ENCODE measurements at places on chromosomes 6 and 20.
A peak's percentile ranks its signal among the peaks of the same experiment; 100 is the strongest.

DNA sequence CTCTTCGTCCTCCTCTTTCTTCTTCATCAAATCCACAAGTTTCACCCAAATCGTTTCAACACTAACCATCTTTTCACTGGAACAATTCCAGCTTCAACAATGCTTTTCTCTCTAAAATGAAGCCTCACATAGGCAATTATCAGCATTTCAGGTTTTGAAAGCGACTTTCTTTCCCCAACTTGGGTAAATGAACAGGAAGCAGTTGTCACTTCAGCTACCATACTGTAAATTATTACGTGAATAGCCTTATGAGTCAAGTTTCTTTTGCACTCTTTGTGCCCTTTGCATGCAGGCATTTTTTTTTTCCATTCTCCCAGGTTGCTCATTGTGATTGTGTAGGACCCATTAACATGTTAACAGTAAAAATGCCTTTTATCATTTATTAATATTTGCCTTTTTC is 121.7 kb upstream of the BTBD3 start:
- no peak for DNase-seq

GRCh38 chr6:119142637-119143036 is 64.2 kb upstream of the FAM184A start:
- no peak for DNase-seq

- DNase-seq = no peak
Observed at GRCh38 chr6:69379518-69379917, 417.3 kb downstream of the LMBRD1 start.

GRCh38 chr20:3221398-3222226 is 12.3 kb downstream of the ITPA start:
- DNase-seq = no peak

DNA sequence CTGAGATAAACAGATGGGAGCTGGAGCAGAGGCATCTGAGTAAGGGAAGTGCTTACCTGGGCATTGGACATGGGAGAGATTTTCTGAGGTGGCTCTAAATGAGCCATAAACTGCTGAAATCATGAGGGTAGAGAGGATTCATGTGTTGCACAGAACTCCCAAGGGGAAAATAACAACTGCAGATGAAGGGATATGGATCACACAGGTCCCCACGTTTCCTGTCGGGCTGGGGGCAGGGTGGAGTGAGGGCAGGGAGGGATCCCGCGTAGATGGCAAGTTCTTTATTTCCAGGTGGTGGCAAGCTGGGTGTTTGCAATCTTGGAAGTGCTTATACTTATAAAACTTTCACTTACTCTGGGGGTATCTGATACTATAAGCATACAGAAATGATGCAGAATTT is 422.6 kb upstream of the FLRT3 start:
- no peak for DNase-seq

GRCh38 chr20:49132995-49133478 is 55.1 kb downstream of the STAU1 start:
- DNase-seq = peak; percentile 60

DNA sequence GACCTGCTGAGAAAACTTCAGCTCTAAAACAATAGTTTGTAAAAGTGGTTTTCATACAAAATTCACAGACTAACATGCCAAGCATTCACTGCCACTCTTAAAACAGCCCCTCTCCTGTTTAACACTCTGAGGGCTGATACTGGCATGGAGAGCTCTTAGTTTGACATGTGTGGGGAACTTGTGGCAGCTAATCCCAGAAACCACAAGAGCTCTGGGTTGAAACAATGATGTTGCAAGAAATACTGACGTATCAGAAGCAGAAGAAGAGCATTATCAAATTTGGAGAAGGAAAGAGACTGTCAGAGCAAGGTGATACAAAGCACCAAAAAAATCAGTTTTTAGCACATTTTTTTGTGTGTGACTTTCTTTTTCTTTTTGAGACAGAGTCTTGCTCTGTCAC is 5.1 kb downstream of the BEND3 start:
- peak; percentile 98 for DNase-seq

DNA sequence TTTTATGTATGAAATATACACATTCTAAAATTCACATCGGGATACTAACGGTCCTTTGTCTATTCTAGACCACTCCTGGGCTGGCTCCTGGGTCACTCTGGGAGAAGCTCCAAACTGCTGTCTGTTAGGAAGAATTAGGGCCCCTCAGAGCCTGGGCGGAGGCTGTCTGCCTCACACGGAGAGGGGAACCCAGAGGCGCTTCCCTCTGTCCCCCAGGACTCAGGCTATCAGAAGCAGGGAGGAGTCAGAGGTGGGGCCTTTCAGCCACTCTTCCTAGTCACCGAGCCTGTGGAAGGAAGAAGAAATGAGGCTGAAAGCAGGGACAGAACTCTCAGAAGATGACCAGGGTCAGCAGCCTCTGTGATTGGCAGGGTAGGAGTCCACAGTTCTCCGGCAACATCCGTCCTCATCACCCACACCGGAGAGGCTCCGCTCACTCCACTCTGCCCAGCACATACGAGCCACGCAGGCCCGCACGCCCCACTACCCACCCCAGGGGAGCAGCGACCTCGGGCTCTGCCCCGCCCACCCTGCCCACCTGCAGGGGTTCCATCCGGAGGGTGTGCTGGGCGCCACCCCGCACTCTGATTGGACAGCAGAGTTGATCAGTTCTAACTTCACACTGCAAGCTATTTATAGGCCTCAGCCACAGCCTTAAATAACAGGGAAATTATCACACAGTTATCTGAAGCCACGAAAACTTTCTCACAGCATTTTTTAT is 182.1 kb upstream of the AFDN start:
- no peak for DNase-seq

DNA sequence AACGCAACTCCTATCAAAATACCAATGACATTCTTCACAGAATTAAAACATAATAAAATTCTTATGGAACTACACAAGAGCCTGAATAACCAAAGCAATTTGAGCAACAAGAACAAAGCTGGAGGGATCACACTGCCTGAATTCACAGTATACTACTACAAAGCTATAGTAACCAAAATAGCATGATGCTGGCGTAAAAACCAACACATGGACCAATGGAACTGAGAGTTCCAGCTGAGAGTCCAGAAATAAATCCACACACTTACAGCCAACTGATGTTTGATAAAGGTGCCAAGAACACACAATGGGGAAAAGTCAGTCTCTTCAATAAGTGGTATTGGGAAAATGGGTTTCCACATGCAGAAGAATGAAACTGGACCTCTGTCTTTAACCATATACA is 6.9 kb downstream of the MLIP start:
- DNase-seq = no peak

DNA sequence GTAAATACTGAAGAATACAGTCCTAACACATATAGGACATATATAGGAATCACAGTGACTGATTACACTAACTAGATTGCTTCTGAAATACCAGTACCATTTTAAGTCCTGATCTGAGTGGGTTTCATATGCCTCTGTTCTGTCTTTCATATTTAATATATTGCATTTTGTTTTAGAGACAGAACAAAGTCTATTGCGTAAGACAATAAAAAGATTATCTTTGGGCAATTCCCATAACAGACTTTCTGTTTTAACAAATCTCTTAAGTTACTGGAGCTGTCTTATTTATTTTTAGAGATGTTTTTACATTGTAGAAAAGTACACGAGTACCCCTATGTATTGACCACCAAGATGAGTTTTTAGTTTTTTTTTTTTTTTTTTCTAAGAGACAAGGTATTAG is 29.6 kb downstream of the ANKRD6 start:
- no peak for DNase-seq

DNA sequence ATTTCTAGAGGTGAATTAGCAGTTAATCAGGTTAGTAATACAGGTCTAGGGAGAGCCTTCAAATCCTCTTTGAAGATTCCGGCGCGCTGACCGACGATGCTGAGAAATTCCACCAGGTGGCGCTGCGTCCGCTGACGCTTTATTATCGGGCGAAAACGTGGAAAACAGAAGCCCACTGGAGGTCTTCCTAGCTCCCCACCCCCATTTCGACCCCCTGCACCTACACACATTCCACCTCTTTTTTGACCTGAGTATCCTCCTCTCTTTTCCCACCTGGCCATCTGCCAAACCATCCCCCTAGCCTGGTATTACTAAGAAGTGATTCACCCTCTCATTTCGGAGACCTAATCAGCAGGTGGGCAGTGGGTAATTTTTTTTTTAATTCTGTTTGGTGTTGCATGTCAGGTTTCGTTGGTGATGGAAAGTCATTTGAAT is 65.4 kb upstream of the RIN2 start:
- peak; percentile 27 for DNase-seq

DNA sequence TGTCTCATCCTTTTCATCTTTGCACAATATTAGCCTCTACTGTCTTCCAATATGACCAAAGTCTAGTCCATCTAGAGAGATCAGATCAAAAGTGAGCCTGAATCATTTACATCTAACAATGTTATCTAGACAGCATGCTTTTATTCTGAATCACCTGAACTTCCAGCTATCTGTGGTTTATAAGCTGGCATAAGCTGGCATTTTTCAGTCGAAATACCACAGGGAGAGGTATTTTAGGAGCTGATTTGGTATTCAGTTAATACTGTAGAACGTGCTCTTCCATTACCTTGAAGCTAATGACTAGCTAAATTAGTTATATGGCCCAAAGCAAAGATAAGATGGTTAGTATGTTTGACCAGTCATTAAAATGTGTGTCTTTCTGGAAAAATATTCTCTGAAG is 188.3 kb upstream of the AGPAT4 start:
- DNase-seq = no peak

DNA sequence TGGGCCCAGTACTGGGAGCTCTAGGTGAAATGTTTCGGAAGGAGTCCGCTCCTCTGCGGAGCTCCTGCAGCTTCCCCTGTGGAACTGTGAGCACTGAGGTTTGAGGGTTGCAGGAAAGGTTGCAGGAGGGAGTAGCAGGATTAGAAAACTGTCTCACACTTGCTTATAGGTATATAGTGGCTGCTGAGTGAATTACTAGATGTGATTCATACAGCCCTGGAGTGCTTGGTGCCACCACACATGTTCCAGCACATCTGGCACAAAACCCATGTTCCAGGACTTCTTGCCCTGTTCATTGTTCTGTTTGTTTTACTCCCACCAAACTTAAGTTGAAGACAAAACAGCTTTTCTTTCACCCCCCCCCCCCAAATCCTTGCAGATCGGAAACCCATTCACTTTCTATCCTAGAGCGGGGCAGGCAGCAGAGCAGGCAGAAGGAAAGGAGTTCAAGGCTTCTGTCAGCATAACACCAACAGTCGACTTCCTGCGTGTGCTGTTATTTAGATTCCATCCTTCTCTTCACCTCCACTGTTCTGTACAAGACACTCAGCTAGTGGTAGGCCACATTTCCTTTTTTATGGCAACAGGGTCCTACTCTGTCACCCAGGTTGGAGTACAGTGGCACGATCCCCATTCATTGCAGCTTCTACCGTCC is 669 bp upstream of the PEX6 start:
- DNase-seq = peak; percentile 55

GRCh38 chr20:63087236-63087871 is 80.6 kb upstream of the BHLHE23 start:
- DNase-seq = no peak

GRCh38 chr6:71675386-71675785 is 211.0 kb upstream of the RIMS1 start:
- no peak for DNase-seq

GRCh38 chr20:42531508-42531961 is 658.2 kb downstream of the PTPRT start:
- no peak for DNase-seq

DNA sequence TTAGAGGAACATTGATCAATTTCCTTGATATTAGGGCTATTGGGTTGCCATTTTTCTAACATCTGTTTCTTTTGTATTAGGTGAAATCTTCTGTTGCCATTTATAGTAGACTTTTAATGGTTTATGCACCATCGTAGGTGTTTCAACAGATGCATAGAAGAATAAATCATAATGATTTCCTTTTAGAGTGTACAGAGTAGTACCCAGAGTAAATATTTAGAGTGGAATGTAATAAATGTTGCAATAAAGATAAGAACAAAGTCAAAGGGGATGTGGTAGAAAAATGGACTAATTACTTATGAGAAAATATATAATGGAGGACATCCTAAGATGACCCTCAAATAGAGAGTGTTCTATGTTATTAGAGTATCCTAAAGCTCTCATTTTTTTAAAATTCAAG is 643.0 kb upstream of the CITED2 start:
- no peak for DNase-seq

- DNase-seq = no peak
Observed at GRCh38 chr6:140203661-140204147, 829.3 kb upstream of the CITED2 start.
